ENCODE measurements at places on chromosomes 2 and 18.

DNA sequence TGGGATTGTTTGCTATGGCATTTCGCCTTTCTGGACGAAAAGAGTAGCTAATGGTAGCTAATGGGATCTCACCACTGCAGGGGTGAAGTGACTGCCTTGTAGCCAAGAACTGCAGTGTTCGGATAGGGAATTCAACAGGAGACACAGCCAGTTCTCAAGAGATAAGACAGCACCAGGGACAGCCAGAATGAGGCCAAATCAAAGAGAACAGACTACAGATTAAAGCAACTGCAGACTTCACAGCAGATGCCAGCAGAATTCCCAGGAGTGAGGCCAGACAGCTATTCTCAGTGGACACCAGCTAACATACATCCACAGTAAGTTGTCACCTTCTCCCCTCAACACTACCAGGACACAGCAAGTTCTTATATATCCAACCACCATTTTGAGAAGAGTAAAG, 124.0 kb downstream of the PLA2R1 start:
- no peak overlapping the region for H3K4me3 ChIP-seq
- no peaks in the 10 kb centered on the region for H3K27me3 ChIP-seq
- DNase-seq = no peak
- H3K27ac ChIP-seq = no peak overlapping the region
- peaks cover 2% of the 10 kb centered on the region for H3K4me1 ChIP-seq
- H3K36me3 ChIP-seq = no peaks in the 10 kb centered on the region

DNA sequence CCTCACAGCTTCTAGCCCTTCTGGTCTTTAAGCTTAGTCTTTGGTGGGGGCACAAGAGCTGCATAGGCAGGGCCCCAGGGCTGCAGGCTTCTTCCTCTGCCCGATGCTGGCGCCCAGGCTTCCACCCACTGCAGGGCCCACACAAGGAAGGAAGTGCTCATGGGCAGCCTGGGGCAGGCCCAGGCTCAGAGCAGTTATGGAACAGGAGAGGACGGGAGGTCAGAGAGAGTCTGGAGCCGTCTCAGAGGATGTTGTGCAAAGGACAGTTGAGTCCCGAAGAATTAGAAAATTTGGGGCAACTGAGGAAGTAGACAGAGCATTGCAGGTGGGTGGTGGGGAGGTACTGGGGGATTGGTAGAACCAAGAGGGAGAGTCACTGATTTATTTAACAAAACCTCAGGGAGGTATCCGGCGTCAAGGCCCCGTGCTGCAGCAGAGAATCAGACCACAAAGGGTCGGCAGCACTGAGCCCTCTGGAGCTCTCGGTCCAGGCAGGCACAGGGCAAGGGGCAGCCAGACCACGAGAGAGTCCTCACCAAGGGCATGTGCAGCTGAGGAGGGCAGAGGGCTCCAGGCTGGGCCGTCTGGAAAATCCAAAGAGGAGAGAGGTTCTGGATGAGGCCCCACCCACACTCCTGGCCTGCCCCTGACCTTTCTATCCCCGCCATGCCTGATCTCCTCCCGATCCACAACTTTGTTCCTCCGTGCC, 110.8 kb upstream of the GLI2 start:
- H3K4me1 ChIP-seq = no peaks in the 10 kb centered on the region
- H3K27me3 ChIP-seq = peaks cover 27% of the 10 kb centered on the region
- no peaks in the 10 kb centered on the region for H3K36me3 ChIP-seq
- H3K4me3 ChIP-seq = no peak overlapping the region
- DNase-seq = no peak

GRCh38 chr2:15795426-15795825, 144.9 kb upstream of the MYCN start:
- H3K27me3 ChIP-seq = no peaks in the 10 kb centered on the region
- DNase-seq = no peak
- H3K36me3 ChIP-seq = no peaks in the 10 kb centered on the region
- H3K4me3 ChIP-seq = peak overlapping the region; percentile 25
- H3K4me1 ChIP-seq = peaks cover 30% of the 10 kb centered on the region

GRCh38 chr2:60992985-60993392, 24.5 kb upstream of the PEX13 start:
- no peak for DNase-seq
- no peak overlapping the region for H3K27ac ChIP-seq
- H3K4me1 ChIP-seq = peaks cover 3% of the 10 kb centered on the region
- no peaks in the 10 kb centered on the region for H3K27me3 ChIP-seq
- H3K36me3 ChIP-seq = peaks cover 13% of the 10 kb centered on the region
- no peak overlapping the region for H3K4me3 ChIP-seq

DNA sequence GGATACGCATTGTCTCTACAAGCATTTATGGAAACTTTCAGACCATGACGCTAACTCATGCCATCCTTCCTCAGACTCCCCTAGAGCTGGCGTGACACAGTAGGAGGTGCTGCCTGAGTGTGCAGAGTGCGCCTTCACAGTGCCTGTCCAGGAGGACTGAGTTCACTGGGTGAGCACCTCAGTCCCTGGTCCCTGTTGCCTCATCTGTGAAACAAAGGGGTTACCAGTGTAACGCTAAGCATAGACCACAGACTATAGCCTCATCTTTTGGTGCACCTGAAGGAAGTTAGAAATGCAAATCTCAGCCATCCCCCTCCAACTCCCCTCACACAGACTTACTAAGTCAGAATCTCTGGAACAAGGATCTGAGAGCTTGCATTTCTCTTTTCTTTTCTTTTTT, 142.8 kb downstream of the TMEM17 start:
- H3K4me1 ChIP-seq = no peaks in the 10 kb centered on the region
- no peak overlapping the region for H3K4me3 ChIP-seq
- H3K27me3 ChIP-seq = no peaks in the 10 kb centered on the region
- no peaks in the 10 kb centered on the region for H3K36me3 ChIP-seq
- no peak overlapping the region for H3K27ac ChIP-seq

- H3K27ac ChIP-seq = no peak overlapping the region
- no peak for DNase-seq
- H3K4me1 ChIP-seq = peaks cover 21% of the 10 kb centered on the region
Observed at GRCh38 chr2:47269316-47270232, 114.5 kb upstream of the STPG4 start.

DNA sequence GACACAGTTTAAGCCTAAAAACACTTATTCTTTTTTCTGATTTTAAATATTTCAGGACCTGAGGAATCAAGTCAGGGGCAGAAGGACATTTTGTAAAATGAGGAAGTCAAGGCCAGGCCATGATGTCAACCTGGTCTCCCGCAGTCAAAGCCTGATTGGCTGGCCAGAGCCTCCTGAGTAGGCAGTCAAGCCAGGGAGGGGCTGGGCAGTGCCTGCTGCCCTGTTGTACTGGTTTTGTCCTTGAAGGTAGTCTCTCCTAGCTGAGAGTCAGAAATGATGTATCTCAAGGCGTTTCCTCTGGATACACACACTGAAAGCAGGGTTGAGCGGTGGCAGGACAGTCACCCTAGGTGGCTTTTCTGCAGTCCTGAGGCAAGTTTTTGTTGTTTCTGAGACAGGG, 19.8 kb downstream of the CCT7 start:
- H3K27ac ChIP-seq = no peak overlapping the region
- DNase-seq = no peak
- H3K36me3 ChIP-seq = peaks cover 26% of the 10 kb centered on the region
- no peaks in the 10 kb centered on the region for H3K27me3 ChIP-seq
- no peaks in the 10 kb centered on the region for H3K4me1 ChIP-seq
- no peak overlapping the region for H3K4me3 ChIP-seq

DNA sequence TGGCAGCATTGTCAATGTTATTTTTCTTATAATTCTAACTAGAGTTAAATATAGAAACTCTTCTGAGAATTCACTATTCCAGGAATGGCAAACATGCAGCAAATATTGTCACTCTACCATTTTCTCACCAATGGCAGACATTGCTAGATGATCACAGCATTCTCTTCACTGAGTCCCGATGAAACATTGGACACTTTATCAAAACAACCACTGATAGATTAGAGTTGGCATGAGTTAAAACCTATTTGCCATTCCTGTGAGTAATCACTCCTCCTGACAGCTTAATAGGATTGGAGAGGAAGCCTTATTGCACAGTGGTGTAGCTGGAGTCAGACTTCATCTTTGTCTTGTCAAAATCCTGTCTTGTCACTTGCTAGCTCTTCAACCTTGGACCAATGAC, 163.9 kb upstream of the THUMPD2 start:
- no peak overlapping the region for H3K27ac ChIP-seq
- no peak overlapping the region for H3K4me3 ChIP-seq
- no peak for DNase-seq
- no peaks in the 10 kb centered on the region for H3K27me3 ChIP-seq

DNA sequence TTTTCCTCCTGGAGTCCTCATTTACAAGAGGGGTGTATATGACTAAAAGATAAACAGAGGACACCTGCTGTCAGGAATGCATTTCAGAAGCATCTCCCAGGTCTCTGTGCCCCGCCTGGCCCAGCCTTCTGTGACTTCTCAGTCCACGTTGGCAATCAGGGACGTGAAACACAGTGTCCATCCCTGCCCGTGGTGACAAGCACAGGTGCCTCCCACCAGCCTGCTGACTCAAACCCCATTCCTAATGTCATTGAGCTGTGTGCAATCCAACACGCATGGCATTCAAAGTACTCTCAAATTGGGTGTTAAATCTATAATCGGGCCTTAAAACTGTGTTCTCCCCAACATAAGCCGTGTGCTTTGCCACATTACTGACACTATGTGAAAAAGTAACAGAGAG, 343.2 kb downstream of the EIPR1 start:
- no peak overlapping the region for H3K4me3 ChIP-seq
- peaks cover 3% of the 10 kb centered on the region for H3K27me3 ChIP-seq
- H3K36me3 ChIP-seq = peaks cover 2% of the 10 kb centered on the region
- H3K27ac ChIP-seq = no peak overlapping the region
- no peak for DNase-seq

DNA sequence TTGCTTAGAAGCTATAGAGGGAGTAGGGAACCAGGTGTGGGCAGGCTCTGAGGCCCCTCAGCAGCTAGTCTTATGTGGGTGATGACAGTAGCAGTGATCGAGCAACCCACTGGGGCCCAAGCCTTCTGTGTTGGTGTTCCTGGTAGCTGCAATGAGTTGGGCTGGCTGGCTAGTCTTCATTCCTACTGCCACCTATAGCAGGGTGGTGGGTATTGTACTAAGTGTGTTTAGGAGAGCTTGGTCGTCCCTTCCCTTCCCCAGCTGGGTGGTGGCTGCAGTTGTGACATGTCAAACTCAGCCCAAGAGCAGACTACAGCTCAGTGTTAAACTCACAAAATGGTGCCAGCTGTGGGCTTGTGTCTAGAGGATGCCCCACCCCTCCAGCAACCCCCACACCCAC, 486.1 kb upstream of the UBE2E3 start:
- H3K27ac ChIP-seq = no peak overlapping the region

DNA sequence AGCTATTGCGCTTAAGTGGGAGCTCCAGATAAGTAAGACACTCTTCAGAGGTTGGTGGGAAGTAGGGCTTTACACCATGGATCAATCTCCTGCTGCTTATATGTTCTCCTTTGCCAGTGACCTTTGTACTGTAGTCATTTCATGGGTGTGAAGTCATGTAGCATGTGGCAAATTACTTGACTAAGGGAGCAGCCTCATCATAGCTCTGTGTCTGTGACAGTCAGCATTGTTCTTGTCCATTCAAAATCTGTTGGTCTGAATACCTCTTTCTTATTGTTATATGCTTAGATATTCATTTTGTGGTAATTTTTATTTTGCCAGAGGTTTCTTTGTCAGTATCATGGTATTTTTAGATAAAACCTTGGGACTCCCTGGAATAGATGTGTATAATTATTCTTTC, 18.2 kb downstream of the SLC4A1AP start:
- peaks cover 22% of the 10 kb centered on the region for H3K36me3 ChIP-seq
- no peak for DNase-seq
- no peak overlapping the region for H3K4me3 ChIP-seq
- no peaks in the 10 kb centered on the region for H3K27me3 ChIP-seq

DNA sequence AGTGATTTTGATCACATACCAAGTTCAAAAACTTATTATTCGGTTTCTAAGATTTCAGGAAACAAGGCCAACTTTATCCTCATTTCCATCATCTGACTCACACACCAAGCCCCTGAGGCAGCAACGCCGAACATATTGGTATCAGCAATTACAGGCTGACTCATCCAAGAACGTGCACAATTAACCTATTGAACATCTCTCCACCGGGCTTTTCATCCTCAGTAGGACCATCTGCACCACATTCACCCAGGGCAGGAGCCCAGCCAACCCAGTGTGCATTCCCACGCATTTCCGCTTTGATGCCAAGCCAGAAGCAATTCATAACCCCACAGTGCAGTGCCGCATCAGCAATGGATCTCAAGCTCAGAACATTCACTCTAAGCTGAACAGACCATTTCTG, 52.9 kb downstream of the SCG2 start:
- peaks cover 9% of the 10 kb centered on the region for H3K4me1 ChIP-seq
- no peak overlapping the region for H3K27ac ChIP-seq
- H3K27me3 ChIP-seq = peaks cover 6% of the 10 kb centered on the region
- DNase-seq = no peak
- H3K4me3 ChIP-seq = no peak overlapping the region

GRCh38 chr2:64202206-64202845, 58.1 kb upstream of the PELI1 start:
- H3K36me3 ChIP-seq = no peaks in the 10 kb centered on the region
- no peaks in the 10 kb centered on the region for H3K27me3 ChIP-seq
- DNase-seq = no peak
- peaks cover 63% of the 10 kb centered on the region for H3K4me1 ChIP-seq
- no peak overlapping the region for H3K4me3 ChIP-seq

DNA sequence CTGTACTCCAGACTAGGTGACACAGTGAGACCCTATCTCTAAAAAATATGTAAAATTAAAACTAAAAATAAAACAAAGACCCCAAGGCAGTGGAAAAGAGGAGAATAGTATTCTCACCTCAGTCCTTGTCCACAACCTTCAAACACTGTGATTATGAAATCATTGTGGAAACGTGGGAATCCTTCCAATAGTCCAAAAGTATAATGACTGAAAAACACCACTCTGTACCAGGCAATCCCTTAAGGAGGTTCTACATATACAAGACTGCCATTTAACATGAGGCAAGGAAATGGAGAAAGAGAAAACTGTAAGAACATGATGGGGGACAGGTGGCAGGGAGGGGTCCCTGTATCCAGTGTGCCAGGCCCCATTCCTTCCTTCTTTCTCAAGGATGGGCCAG, 66.1 kb downstream of the ACVR1 start:
- DNase-seq = no peak
- peaks cover 17% of the 10 kb centered on the region for H3K4me1 ChIP-seq
- peaks cover 9% of the 10 kb centered on the region for H3K36me3 ChIP-seq

DNA sequence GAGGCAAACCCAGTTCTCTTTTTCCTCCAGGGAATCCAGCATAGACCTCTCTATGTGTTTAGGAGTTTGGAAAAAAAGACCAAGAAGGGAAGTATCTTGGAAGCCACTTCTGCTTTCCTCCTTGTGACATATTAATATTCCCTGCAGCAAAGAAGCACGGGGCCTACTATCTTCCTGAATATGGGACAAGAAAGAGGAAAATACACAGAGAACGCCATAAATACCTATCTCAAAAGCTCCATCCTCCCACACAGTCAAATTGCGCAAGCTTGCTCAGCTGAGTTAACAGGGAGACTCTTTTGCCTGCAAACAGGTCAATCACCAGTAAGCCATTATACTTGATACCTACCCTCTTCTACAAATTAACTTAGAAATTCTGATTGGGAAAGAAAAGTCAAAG, 16.7 kb upstream of the RAPH1 start:
- peak overlapping the region; percentile 55 for H3K27ac ChIP-seq
- H3K4me1 ChIP-seq = peaks cover 15% of the 10 kb centered on the region
- H3K36me3 ChIP-seq = no peaks in the 10 kb centered on the region
- no peaks in the 10 kb centered on the region for H3K27me3 ChIP-seq
- H3K4me3 ChIP-seq = no peak overlapping the region
